HTR-8/SVneo (cell line): ENCODE measurements at places on chromosomes 1 and 21.

DNA sequence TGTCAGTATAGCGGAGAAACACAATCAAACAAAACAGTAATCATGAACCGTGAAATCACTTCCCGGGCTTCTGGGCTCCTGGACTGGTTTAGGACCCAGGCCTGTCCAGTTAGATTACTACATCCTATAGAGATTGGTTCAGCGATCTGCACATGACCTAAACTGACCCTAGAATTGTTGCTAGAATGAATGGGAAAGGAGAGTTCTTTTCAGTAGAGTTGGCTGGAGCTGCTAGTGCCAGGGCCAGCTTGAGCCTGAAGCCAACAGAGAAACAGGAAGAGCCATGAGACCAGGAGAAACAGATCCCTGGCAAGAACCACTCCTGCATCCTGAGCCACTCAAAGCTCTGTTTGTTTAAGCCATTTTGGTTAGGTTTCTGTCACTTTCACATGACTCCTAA, 474.3 kb upstream of the C1orf87 start:
- no peak for DNase-seq

DNA sequence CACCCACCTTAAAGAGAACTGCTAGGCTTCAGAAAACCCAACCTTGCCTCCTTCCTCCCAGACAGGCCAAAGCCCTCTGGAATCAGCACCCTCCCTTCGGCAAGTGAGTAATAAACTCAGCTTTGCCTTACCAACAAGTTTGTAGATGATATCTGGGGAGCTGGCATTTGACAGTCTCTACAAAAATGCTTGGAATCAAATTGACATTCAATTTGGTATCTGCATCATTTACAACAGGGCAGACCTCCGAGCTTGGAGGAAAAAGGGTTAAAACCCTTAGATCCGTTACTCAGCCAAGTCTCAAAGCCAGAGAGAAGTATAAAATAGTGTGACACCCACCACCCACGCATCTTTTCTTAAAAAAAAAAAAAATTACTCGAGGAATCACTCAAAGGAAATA, 149.3 kb upstream of the EDN2 start:
- DNase-seq = no peak

GRCh38 chr1:158045639-158046038, 52.2 kb downstream of the KIRREL1 start:
- DNase-seq = no peak

- no peak for DNase-seq
Measured at GRCh38 chr1:245045087-245045881, 109.5 kb upstream of the KIF26B start.

DNA sequence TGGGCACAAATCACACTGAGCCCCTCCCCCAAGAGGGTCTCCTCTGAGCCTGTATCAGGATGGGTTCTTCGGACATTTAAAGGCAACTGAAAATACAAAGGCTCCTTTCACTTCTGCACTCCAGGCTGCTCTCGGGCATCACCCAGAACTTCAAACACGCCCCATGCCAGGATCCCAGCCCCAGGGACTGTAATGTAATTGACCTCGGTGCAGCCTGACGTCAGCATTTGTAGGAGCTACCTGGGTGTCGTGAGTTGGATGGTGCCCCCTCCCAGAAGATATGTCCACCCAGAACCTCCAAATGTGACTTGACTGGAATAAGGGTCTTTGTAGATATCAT, 95.2 kb downstream of the PSMG1 start:
- no peak for DNase-seq

DNA sequence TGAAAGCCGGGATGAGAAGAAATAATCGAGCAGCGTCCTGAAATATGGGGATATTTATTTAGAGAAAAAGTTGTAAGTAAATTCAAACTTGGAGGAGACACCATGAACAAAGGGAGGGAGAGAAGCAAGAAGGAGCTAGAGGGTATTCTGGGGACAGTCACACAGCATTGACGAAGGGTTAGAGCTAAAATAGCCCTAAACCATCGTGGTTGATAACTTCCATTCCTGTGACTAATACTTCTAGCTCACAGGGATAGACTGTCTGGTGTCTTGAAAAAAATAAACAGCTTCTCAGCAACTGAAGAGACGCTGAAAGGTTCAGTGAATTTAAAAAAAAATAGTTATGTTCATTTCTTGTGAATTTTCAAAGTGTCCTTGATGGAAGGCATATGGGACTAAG, 86.7 kb downstream of the LRRC53 start:
- DNase-seq = no peak

DNA sequence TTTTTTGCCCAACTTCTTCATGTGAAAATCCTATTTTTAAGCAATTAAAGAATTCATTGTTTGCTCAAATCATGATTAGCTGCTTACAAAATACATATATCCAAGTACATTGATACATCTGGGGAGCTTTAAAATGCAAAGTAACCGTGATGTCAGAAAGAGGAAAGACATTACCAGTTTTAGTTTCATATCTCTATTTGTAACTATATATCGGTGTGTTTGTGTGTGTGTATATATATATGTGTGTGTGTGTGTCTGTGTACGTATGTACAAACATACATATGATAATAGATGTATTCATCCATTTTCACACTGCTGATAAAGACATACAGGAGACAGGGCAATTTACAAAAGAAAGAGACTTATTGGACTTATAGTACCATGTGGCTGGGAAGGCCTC, 310.1 kb downstream of the DPYD start:
- DNase-seq = no peak

DNA sequence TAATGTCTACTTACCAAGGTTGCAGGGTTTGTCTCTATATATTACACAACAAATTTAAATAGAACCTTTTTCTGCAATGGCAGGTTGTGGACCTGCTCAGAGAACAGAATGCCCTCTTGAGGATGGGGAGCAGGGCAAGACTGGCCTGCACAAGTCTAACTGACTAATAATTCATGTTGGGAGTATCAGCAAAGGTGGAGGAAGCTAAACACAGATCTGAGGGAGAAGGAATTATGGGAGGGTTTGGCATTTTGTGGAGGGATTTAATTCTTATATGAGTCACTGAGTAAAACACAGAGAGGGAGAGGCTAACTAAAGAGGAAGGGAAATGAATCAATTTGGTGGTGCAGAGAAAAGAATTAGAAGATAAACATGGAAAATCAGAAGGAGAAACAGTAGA, 40.0 kb downstream of the CLDN17 start:
- no peak for DNase-seq

DNA sequence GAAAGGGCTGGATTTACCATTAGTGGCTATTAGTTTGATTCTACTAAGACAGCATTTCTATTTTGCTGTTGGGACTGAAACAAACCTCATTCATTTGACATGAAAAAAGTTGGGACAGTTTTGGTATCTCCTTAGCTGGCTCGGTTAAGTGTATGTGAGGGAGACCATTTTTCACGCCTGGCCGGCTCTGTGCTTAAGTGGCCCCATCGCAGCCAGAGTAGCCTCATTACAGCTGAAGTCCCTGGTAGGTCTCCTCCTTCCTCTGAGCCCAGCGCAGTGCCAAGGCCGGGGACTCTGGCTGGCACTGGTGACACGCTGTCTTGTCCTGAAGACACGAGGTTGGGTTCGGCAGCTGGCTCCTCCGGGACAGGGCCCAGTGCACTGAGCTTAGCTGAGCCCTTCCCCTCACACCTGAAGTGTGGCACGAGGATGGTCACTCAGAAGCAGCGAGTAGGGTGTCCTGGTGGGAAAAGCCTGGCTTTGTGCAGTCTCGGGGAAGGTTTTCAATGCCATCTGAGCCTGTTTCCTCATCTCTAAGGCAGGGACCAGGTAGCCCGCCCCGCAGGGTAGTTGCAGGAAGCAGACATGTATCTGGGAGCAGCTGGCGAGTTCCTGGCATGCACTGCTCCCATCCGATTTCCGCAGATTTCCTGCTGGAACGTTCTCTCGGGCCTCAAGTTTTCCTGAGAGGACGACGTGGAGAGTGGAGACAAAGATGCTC, 196.5 kb downstream of the DYRK1A start:
- no peak for DNase-seq

DNA sequence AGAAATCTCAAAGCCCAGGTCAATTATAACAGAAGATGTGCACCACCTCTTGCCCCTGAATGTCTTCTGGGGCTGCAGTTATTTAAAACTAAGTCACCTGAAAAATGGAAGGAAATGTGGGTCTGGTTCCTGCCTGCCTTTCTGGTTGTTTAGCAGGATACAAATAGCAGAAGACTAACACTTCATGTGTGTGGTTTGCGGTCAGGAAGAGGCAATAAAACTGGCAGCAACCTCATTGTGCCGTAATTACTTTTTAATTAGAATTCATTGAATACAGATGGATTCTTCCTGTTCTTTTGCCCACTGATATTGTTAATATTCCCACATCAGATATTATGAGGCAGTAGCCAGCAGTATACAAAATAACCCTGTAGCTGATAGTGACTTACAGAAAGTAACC, 345.7 kb downstream of the ZNF326 start:
- DNase-seq = no peak

DNA sequence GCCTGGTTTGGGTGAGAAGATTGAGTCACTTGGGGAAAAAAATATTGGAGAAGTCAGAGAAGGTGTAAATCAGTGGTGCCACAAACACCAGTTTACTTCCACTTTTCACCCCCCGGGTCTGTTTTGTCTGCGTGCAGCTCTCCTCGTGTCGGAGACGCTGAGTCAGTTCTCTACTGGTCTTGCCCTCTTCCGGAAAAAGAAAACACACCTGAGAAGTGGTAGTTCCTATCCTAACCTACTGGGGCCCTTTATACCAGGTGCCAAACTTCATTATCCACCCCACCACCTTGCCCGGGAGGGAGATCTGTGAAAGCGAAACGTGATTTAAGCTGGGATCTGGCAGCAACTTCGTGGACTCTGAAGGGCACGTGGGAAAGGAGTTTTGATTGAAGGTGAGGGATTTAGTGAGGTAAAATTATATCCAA, 855 bp upstream of the IVNS1ABP start:
- DNase-seq = peak; percentile 2
